ENCODE measurements at places on chromosomes 1 and 21. TPM values are rescaled to one million over a fixed set of nuclear protein-coding genes. Genes with fewer than 3 reads are reported as not detected.

Gene AGMAT
- total RNA-seq = 174 TPM

Gene CSDE1
- 582 TPM for total RNA-seq

Gene TPRG1L
- 31.7 TPM for total RNA-seq

Gene C1orf226
- total RNA-seq = 4.7 TPM

Gene OR2L3
- total RNA-seq = not detected

Gene CRYAA
- 5.2 TPM for total RNA-seq

Gene OR2G6
- total RNA-seq = not detected

Gene RHBDL2
- 5.4 TPM for total RNA-seq

Gene GPR3
- total RNA-seq = 0.88 TPM

Gene WDR77
- 93.3 TPM for total RNA-seq

Gene CD101
- not detected for total RNA-seq

Gene HCRTR1
- total RNA-seq = not detected

DNA sequence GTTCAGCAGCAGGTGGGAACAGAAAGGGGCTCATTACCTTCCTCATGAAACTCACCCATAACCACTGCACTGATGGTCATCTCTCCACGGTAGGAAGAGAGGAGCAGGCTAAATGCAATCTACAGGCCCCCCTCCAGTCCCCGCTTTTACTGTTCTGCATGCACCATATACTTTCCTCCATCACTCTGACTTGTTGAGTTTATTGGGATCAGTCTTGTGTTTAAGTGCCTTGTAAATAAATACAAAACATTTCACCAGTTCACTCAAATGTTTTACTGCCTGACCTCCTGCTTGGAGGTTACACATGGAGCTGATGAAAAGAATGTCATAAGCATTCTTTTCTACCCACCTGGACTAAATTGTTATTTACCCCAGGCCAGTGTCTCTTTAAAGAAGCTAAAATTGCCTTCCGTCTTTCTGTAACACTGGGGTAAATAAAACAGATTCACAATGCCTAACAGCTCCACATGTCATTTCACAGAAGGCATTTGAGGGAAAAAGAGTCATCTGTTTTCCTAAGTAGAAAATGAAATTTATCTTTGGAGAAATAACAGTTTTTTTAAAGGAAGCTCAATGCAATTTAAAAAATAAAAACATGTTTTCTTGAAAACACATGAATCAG, 30.7 kb downstream of the PTPN14 start:
- DNase-seq = no peak

GRCh38 chr1:76870037-76870436, 2.8 kb downstream of the ST6GALNAC5 start:
- no peak for DNase-seq

DNA sequence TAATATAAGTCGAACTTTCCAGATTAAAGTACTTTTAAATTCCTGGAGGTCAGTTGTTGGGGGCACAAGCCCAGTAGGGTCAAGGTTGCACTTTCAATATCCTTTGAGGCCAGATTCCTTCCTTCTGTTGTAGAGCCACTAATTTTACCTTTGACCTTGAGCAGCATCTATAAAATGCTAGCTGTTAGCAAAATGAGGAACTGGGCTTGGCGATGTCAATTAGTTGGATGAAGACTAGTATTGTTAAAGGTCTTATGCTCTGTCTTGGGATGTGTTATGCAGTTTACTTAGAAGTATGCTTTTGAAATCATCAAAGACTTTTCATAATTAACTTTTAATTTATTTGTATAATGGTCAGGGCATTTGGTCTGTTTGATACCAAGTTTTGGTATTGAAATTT, 425.9 kb upstream of the PROX1 start:
- DNase-seq = no peak

DNA sequence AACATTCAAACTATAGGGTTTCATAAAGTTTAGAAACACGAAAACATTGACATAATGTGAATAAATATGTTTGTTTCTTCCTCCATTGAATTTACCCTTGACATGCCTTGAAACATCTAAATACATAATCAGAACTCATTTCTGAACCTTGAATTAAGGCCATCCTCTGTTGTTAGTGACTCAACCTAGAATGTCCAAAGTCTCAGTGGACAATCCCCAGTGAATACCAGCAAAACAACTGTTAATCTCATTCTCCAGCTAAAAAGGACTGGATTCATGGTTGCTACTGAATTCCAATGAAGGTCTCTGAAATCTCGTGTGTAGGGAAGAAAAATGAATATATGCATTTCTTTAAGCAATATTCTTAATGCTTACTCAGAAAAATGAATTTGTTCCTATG, at the start of gene OR2L2:
Gene OR2L2 (plus strand): TSS at position 301 of the 400 bp plus-strand sequence. CDS start 8,198 bp downstream, outside the sequence.
- DNase-seq = no peak

DNA sequence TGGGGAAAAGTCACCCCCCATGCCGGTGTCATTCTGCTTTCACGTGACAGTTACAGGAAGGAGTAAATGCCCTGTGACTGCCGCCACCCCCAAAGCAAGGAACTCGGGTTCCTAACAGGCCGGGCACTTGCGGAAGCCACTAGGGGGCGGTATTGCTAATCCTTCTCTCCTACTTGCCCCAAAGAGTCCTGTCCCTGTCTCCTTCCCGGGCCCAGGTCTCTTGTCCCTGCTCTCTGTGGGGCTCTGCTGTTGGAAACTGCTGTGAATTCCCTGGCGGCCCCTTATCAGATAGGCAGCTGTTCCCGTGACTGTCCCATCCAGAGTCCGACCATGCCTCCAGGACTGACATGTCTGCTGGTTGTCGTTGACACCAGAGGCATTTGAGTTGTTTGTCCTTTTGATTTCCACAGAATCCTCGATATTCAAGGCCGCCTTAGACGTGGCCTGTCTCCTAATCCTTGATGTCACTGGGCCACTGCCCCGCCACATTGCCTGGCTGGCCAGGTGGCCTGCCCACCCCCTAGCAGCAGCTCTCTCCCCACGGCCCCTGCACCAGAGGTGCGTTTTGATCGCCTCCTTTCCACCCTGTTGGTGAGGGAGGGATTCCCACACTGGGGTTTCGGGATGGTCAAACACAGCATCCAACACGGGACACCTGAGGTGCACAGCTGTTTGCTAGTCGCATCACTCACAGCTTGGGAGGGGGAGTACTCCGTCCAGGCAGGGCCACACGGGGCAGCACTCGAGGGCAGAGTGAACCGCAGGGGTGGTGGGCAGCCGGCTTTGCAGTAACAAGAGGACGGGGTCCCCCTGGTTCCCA, 37.3 kb downstream of the CHAF1B start:
- peak; percentile 40 for DNase-seq

- DNase-seq = peak; percentile 45
Observed at GRCh38 chr1:167059045-167059808, 30.9 kb downstream of the GPA33 start.

GRCh38 chr1:180366371-180367068, 135.9 kb downstream of the ACBD6 start:
- no peak for DNase-seq

- DNase-seq = peak; percentile 71
Observed at GRCh38 chr1:201480231-201481003, 11.4 kb upstream of the PHLDA3 start.

DNA sequence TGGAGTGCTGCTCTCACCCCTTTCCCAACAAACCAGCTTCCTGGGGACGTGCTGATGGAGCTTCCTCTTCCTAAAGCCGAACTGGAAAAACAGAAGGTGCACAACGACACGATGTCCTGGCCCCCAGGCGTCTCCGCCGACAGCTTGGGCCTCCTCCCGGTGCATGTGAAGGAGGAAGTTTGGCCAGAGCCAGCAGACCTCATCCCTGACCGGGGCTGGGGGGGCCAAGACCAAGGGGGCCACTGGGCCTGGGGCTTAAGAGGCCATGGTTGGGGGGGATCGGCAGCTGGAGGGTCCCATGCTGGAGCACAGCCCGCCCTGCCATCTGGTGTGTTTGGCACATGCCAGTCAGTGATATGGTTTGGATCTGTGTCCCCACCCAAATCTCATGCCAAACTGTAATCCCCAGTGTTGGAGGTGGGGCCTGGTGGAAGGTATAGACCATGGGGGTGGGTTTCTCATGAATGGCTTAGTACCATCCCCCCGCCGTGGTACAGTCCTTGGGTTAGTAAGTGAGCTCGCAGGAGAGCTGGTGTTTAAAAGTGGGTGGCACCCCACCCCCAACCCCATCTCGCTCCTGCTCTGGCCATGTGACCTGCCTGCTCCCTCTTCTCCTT, 6.4 kb downstream of the HES4 start:
- no peak for DNase-seq

DNA sequence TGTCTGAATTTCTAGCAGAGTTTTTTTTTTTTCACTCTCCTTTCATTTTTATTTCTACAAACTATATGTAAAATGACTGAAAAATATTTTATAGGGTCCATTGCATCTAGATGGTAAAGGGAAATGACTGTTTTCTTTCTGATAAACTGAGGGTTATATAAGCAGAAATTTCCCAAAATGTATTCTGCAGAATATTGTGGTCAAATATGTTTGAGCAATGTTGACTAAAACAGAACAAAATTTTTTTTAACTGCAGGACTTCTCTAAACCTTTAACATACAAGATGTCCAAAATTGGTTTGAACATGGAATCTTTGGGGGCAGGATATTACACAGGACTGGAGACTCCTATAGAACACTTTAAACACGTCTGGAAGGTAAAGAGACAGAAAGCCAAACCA, 190.5 kb downstream of the TOMM20 start:
- DNase-seq = no peak

GRCh38 chr1:226945106-226945857, 5.2 kb downstream of the COQ8A start:
- DNase-seq = peak; percentile 85

- DNase-seq = no peak
Observed at GRCh38 chr1:86764523-86764922, 60.1 kb downstream of the SH3GLB1 start.

DNA sequence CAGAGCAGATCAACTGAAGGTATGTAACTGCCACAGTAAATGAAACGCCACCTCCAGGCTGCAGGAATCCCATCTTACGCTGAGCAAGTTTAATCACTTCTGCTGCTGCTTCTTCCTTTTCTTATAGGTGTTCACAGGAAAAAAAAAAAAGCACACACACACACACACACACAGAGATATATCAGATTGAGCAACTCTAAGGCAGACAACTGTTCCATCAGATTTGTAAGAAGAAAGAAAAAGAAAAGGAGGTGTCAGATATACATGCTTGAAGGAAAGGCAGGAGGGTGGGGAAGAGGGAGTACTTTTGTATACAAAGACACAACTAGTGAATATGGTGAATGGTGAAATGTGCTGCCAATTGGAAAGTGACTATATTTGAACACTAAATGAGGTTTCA, 28.6 kb downstream of the DSTYK start:
- DNase-seq = no peak

GRCh38 chr1:56773341-56774066, 45.7 kb downstream of the FYB2 start:
- DNase-seq = peak; percentile 25

- no peak for DNase-seq
Observed at GRCh38 chr1:209607102-209607794, 23.7 kb downstream of the CAMK1G start.

DNA sequence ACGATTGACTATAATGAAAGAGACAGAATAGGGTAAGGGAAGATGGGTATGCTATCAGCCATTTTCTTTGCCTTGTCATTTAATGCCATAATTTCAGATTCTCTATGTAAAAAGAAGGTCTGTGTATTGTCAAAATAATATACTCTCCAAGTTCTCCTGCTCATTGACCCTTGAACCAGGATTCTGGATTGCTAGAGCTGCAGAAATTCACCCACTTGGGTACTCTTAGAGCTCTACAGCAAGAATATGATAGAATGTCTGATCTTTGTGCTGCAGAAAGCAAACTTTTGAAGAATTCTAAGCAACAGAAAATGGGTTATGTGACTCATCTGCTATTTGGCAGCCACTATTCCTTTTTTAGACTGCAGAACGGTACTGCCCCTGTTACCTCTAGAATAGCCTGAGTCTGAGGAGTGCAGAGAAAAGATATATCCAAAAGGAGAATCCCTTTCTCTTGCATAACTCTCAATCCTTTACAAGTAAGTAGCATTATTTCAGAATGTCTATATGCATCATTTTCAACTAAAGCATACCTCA, 78.2 kb upstream of the TENT5C start:
- no peak for DNase-seq

DNA sequence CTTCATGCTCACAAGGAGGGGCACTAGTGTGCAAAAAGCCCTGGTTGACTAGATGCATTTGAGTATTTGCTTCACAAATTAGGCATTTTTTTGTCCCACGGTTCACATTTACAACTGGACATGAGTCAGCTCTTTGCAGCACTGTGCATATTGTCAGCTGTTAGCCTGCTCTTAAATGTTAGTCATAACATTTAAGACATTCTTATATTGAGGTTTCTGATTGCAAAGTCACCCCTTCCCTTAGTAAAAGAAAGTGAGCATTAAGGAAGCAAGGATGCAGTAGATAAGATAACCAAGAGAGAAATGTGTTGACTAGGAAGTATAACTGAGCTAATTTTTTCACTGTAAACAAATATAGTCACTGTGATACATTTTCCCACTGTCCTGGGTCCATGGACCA, 132.6 kb upstream of the CTTNBP2NL start:
- DNase-seq = no peak

GRCh38 chr1:54606096-54606989, 17.0 kb downstream of the FAM151A start:
- no peak for DNase-seq

- DNase-seq = peak; percentile 82
Observed at GRCh38 chr1:109617291-109617801, 2.1 kb downstream of the GNAT2 start.

DNA sequence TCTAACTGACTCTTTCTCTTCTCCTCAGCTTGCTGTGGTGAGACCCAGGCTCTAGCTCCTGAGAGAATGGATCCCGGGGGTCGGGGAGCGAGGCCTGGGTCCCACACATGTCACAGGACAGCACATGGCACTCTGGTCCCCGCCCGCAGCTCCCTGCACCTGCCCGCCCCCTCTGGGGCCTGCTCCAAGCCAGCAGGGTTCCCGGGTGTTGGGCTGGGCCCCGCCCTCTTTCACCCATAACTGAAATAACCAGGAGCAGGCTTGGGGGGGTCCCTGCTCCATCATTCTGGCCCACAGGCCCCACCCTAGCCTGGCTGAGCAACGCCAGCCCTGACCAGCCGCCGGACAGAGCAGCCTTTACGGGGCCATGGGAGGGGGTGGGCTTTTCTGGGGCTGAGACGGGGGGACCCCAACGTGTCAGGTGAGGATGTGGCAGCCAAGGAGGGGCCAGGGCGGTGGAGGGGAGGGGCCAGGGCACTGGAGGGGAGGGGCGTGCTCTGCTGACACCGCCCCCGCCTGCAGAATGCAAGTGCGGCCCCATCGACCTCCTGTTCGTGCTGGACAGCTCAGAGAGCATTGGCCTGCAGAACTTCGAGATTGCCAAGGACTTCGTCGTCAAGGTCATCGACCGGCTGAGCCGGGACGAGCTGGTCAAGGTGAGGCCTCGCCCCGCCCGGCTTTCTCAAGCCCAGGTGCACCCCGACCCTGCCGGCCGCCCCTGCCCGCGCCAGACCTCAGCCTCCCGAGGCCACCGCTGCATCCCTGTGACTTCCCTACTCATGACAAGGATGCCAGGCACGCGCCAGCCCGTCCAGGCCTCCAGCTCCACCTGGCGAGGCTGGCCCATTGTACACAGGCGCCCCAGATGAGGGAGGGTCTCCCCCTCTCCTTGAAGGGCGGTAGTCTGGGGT, 19.4 kb downstream of the COL6A1 start:
- DNase-seq = no peak
